NCI-H187 (cell line): ENCODE measurements at places on chromosomes 16 and 17.

GRCh38 chr16:75695708-75696107, 5.6 kb downstream of the DUXB start:
- no peak for DNase-seq

DNA sequence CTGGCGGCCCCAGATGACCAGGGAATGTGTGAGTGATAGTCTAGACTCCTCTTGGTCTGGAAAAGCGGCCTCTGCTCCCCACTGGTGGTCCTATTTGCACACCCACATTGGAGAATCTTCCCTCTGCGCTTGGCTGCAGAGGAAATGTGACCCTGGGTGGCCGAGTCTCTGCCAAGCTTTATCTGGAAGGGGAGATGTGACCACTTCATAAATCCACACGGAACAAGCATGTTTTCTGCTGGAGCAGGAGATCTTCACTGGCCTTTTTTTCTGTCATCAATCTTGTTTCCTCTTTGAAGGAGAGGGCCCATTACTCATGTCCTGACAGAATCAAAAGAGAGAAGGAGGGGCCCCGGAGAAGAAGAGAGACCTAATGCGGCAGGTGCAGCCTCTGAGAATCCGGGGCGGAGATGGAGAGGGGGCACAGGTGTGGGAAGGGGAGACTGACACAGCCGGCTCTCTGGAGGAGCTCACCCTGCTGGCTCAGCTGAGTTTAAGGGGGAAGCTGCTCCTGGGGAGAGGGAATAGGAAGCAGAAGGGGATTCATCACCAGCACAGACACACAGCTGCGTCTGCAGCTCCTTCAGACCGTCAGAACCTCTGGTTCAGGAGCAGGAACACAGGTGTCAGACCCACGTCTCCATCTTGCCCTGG, 116.3 kb downstream of the SOX9 start:
- no peak for DNase-seq

DNA sequence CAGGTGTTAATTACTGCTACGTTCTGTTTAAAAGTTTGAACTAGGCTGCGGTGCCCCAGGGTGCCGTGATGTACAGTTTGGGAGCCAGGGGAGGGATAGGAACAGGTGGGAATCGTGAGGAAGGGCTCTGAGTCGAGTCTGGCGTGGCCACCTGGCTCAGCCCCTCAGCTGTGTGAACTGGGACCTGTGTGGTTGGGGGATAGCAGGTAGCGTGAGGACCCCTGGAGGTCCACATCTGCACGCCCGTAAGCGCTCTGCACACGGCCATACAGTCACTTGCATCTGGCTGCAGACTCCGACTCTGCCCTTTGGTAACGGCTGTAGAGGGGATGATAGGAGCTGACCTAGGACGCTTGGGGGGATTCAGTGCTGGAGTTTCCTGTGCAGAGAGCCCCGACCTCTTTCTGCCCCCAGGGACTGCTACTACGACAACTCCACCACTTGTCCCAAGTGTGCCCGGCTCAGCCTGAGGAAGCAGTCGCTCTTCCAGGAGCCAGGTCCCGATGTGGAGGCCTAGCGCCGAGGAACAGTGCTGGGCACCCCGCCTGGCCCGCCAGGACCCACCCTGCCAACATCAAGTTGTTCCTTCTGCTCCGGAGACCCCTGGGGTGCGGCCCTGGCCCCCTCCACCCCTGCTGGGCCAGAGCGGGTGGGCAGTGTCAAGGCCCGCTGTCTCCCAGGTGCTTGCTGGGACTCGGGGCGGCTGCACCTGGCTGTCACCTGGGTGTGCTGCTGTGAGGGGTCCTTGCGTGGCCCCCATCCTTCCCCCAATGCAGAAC, 17.1 kb downstream of the DEF8 start:
- no peak for DNase-seq

GRCh38 chr17:33779234-33779591, 475.9 kb upstream of the CCL2 start:
- DNase-seq = no peak

GRCh38 chr16:27980919-27981700, 82.4 kb downstream of the GSG1L start:
- no peak for DNase-seq

GRCh38 chr17:65413390-65413789, 148.1 kb downstream of the AXIN2 start:
- DNase-seq = no peak

GRCh38 chr16:566475-567372, at the start of gene NHLRC4:
NHLRC4 (plus strand) TSS chr16:567005; CDS start chr16:568048, 1,043 bp downstream.
- DNase-seq = no peak
